Activated T-helper 1 cell treated with anti-CD3 and anti-CD28 coated beads, Interleukin-12 subunit alpha, Interleukin-12 subunit beta, Interleukin-2, Interleukin-4 antibody, amounts not matched to agents 30 ng/mL and 10 ng/mL and 1 ng/mL, durations not matched to agents 14 hours and 24 hours and 36 hours (primary cell): ENCODE measurements at places on chromosomes 16 and 17.

- no peak for DNase-seq
Observed at GRCh38 chr17:6701719-6702118, 11.4 kb downstream of the SLC13A5 start.

GRCh38 chr17:43732958-43733357, 25.6 kb downstream of the SOST start:
- DNase-seq: no peak

DNA sequence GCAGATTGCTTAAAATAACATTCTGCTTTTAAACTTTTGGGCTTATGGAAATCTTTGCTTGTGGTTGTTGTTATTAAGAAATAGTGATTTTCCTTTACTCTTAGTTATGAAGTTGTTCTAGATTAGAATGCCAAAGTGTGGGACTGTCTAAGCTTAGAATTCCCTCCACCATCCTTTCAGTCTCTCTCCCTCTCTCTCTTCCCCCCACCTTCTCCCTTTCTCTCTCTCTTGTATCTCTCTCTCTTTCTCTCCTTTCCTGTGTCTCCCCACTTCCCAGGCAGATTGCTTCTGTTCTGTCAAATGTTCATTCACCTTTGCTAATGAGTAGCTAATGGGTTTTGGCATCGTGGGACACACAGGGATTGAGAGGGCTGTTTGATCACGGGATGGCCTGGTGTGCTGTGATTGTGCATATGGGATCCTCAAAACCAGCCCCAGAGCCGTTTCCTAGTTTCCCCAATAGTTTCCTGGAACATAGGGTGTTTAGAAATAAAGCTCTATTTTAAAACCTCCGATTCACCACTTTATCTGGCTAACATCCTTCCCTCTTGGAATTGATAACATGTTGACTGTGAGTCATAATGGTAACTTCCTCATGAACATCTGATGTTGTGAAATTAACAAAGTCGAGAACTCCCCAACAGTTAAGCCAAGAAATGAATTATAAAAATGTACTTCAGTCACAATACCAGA, 502.6 kb downstream of the TMEM114 start:
- no peak for DNase-seq

DNA sequence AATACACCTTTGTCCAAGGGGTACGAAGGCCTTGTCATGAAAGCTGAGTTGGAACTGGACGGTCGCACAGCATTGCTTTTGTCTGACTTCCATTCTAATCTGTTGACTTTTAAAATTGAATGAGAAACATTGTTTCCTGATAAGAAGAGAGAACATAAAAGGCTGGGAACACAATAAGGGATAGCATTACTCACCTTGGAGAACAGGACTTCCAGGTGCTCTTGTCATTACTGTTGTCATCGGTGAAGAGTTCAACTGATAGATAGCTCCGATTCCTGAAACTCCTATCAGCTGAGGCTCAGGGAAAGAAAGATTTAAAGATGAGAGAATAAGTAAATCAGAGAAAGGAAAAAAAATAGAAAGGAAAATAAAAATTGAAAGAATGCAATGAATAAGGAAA, 351.1 kb downstream of the KCNJ2 start:
- DNase-seq: no peak

DNA sequence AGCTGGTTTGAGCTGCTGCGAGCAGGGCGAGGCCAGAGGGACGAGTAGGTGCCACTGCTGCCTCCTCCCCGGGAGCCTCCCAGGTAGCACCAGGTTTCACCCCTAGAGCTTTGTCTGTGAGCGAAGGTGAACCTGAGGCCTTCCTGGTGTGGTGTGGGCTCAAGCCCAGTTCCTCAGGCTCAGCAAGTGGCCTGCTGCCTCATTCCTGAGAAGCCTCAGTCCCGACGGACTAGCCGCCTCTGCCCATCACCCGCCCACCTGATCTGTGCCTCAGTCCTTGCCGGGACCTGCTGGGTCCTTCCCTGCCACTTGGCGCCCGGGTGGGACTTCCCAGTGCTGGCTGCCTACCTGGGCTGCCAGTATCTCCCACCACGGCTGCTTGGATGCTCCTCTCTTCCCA, 1.7 kb downstream of the NLRC3 start:
- DNase-seq: no peak

DNA sequence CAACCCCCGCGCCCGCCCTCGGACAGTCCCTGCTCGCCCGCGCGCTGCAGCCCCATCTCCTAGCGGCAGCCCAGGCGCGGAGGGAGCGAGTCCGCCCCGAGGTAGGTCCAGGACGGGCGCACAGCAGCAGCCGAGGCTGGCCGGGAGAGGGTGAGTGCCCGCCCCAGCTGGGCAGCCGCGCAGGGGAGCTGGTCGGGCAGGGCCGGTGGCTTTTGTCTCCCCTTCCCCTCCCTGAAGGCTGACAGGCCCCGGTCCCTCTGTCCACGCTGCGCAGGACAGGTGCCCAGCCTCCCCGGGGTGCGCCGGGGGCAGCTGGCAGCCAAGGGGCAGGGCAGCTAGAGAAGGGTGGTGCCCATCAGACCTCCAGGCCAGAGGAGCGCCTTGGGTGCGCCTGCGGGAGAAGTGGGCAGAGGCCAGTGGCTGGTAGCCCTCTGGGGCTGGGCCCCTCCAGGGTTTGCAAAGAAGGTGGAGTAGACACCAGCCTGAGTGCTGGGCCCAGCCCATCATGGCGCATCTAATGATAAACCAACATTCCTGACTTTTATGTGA, 278 bp downstream of the ITGB4 start:
- no peak for DNase-seq

GRCh38 chr17:62848334-62848733, 40.2 kb upstream of the MARCHF10 start:
- no peak for DNase-seq

- no peak for DNase-seq
Observed at GRCh38 chr16:23505671-23506605, 4.4 kb downstream of the GGA2 start.

DNA sequence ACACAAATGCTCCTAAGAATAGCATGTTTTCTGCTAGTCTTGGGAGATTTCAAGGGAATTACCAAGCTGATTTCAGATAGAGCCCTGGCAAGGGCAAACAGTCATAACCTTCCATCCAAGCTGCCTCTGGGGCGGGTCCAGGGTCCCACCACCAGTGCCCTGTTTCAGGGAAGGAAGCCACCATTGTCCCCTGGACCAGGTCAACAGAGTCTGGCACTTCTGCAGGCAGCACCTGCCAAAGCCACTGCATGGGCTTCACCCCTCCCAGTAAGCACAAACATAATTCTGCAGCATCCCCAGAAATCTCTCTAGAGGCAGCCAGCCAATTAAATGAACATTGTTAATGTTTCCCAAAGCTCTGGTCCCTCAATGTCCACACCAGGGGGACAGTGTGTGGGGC, 143.0 kb downstream of the SALL1 start:
- no peak for DNase-seq

- no peak for DNase-seq
Observed at GRCh38 chr17:7177954-7178477, 1.2 kb downstream of the ASGR1 start.

GRCh38 chr16:88798772-88799455, 4.7 kb upstream of the CDT1 start:
- no peak for DNase-seq

DNA sequence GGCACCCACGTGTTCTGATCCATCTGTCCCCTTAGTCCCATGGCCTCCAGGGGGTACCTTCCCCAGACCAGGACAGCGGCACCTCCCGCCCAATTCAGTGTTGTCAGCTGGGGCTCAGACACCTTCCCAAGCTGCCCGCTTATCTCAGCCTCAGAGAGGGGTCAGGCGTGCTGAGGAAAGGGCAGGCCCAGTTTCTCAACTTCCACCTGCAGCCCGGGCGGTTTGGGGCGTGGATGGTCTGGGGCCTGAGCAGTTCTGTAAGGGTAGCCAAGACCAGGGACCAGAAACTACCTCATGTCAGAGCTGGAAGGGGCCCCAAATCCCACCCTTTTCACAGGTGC, 5.1 kb downstream of the PLCD3 start:
- DNase-seq: no peak

DNA sequence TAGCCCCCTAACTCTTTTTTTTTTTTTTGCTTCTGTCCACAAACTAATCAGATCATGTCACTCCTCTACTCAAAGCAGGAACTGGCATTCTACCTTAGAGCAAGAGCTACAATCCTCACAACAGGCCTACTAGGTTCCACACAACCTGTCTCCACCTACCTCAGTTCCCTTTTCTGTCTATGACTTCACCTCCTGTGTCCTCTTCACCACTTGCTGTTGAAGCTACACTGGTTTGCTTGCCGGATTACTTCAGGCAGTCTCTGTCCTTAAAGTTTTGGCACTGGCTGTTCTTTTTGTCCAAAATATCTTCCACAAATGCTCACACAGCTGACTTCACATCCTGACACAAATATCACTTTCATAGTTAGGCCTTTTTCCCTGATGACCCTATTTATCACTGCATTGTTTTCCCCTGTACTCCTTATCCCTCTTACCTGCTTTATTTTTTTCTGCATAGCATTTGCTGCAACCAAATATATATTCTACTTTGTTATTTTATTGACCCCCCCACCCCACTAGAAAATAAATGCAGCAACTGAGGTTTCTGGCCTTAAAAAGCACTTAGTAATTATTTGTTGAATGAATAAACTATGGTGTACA, 72.0 kb downstream of the KANSL1 start:
- no peak for DNase-seq

DNA sequence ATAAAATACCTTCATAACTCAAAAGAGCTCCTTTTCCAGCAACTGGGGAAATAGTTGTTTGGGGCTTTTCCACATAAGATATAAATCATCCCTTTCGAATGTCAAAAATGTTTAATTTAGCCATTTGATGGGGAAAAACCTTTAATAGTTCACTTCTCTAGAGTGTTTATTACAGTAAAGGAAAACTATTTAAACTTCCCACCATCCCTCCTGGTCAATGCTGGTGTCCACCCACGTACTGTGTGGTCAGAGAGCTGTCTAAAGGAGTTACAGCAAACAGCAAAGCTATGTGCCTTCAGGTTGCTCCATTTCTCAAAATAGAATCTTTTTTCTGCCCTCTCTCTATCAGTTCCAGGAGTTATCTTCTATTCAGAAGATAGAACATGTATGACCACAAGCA, 33.5 kb downstream of the KANSL1 start:
- DNase-seq: no peak

DNA sequence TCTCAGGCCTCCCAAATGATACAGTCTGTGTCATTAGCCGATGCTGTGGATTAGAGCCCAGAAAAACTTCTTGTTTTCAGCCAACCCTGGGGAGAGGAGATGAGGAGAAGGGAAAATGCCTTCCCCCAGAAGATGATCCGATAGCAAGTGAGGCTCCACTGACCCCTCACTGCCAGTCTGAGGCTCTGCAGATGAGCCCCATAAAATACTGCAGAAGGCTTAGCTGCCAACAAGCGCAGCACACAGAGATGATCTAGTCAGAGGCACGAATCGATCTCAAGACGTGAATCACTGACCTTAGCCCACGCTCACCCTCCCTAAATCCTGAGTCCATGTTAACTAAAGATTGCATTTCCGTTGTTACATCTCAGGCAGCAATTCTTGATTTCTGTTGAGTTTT, 31.5 kb downstream of the SALL1 start:
- DNase-seq: no peak

DNA sequence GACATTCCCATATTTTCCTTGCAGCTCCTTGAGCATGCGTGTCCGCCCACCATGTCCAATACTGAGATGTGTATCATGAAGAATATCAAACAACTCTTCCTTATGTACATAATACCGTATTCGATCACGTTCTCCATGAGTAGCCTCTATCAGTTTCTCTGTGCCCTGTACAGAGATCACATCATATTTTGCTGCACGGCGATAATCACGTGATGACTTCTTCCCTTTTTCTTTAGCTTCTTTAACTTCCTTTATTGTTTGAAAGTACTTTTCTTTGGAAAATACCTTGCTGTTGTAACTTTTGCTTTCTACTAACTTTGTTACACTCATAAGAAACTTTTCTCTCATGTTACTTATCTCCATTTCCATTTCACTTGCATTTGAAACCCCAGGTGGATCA, 6.6 kb downstream of the KRABD2 start:
- DNase-seq: no peak

- DNase-seq: peak; percentile 74
Observed at GRCh38 chr17:82449131-82449882, 1.2 kb downstream of the CYBC1 start.

- DNase-seq: no peak
Observed at GRCh38 chr16:78984887-78985464, 615.6 kb downstream of the MAF start.

DNA sequence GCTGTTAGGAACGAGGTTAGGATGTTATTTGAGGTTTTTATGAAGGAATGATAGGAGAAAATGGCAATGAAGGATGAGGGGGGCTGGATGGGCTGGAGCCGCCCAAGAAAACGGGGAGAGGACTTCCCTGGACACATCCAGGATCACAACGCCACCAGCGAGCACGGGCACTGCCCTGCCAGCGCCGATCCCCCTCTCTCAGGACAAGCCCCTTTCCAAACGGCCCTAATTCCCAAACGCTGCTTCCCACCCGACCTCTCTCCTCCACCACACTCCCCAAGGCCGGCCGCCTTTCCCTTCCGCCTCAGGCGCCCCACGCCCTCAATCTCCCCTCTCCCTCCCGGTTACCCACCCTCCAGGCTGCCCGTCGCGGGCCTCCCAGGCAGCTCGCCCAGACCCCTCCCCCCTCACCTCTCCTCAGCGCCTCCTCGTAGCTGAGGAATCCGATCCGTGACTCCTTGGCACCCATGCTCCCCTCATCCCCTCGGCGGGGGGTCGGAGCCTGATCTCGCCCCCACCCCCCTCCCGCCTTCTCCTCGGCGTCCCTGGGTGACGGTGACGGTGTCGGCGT, 377 bp downstream of the USP32 start:
- DNase-seq: no peak

GRCh38 chr17:19743101-19744100, 4.7 kb downstream of the ALDH3A1 start:
- no peak for DNase-seq

DNA sequence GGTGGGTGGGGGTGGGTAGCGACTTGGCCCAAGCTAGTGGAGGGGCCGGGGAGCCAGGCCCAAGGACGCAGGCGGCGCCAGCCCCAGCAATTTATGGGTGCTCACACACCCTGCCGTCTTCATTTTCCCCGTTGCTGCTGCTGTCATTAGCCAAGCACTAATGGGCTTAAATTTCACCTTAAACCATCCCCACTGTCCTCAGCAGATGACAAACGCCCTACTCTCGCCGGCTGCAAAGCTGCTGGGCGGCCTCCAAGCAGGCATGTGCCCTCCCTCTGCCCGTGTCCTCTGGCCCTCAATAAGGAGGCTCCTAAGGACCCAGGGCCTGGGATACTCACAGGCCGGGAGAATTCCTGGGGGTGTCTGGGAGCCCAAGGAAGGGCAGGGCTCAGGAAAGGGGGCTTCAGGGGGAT, 66.1 kb downstream of the SREBF1 start:
- DNase-seq: no peak

- DNase-seq: no peak
Observed at GRCh38 chr16:56716761-56717160, 13.2 kb upstream of the NUP93 start.

- DNase-seq: peak; percentile 3
Observed at GRCh38 chr17:59641799-59642484, 22.2 kb downstream of the CLTC start.

- no peak for DNase-seq
Observed at GRCh38 chr17:75485688-75486087, 29.3 kb downstream of the TMEM94 start.

GRCh38 chr16:86929057-86929871, 350.9 kb downstream of the FOXL1 start:
- no peak for DNase-seq

GRCh38 chr17:1937461-1937860, 87.7 kb downstream of the RTN4RL1 start:
- DNase-seq: no peak

GRCh38 chr16:759110-759910, 1.2 kb upstream of the MSLN start:
- DNase-seq: no peak
